NCI-H187 (cell line): ENCODE measurements at places on chromosomes 16 and 17.

- no peak for DNase-seq
Observed at GRCh38 chr17:40815381-40815780, 7.0 kb downstream of the KRT10 start.

GRCh38 chr16:56985288-56985961, 3.9 kb upstream of the NLRC5 start:
- peak; percentile 0 for DNase-seq

DNA sequence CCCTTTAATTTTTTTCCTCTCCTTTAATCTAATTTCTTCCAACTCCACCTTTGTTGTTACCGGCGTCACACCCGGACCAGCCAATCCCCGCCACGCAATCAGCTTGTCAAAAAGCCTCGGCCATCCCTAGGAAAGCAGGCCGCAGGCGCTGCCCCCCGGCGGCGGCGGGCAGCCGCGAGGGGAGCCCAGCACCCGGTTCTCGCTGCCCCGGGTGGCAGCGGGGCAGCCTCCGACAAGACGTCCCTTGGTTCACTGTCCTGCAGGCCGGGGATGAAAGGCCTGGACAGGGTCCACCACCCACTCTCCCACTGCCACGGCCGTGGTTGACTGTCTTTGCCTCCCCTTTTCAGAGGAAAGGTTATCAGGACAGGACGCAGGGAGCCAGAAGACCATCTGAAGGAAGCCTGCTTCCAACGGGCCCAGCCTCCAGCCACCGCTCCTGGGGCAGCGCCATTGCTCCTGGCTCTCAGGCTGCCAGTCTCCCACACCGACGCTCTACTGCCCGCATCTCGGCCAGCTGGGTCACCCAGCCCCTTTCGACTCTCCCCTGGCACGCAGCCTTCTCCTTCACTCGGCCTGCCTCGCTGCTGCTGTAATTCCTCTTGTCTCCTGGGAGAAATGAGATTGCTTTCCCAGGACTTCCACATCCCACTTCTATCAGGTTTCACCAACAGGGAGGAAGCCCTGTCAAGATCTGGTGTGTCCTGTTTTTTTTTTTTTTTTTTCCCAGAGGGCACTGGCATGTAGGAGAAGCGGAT, 2.8 kb upstream of the UBTF start:
- DNase-seq: peak; percentile 30

DNA sequence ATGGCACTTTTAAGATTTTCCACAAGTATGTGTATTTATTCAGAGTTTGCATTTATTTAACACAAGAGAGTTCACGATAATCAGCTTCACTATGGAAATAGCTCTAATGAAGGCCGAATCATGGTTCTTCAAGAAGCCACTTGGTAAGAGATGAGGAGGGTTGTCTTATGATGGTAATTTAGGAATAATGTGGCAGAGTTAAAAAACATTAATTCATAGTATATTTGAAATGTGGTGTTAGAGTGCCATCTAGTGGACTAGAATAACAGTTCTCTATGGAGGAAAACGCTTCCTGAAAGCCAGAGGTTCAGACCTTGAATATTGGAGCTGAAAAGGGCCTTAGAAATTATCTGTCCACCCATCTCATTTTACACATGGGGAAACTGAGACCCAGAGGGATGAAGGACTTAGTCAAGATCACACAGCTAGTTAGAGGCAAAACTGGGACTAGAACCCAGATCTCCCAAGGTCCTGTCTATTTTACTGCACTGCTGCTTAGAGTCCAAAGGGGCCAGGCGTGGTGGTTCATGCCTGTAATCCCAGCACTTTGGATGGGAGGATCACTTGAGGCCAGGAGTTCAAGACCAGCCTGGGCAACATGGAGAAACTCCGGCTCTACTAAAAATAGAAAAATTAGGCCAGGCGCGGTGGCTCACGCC, 33.8 kb upstream of the KPNB1 start:
- DNase-seq: no peak

DNA sequence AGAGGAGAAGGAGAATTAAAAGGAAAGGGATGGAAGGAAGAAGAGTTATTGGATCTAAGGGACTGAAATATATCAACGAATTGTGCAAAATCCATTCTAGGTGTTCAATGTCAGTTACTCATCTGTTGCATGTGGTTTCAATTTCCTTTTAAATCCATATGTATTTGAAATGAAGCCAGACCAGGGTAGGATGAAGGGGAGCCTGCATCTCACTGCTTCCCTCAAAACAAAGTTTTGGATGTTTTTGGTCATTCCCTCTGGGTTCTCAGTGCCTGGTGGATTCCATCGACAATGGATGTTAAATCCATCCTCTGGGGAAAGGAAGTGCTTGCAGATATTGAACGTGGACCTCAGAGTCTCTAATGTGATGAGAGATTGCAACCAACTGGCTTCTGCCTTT, 103.5 kb upstream of the XYLT1 start:
- DNase-seq: no peak

DNA sequence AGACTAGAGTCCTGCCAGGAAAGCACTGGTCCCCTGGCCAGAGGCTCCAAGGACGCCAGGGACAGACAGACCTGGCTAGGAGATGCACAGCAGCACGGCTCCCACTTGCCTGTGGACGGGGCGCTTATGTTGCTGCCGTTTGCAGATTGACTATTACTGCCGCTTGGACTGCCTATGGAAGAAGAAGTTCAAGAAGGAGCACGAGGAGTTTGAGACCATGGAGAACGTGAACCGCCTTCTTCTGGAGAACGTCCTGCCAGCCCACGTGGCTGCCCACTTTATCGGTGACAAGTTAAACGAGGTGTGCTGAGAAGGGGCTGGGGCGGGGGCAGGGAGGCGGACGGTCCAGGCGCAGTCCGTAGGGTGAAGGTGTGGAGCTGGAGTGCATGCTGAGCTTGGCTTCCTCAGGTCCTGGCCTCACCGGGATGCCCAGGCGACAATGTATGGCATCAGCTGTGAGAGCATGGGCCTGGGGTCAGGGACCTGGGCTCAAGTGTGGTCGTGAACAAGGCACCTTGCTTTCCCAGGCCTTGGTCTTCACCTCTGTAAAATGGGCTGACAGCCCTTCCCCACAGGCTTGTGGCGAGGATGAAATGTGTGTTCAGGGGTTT, 45.6 kb downstream of the ADCY7 start:
- DNase-seq: no peak

GRCh38 chr17:41784207-41784744, 2.2 kb downstream of the JUP start:
- no peak for DNase-seq

- DNase-seq: no peak
Observed at GRCh38 chr17:8776881-8777280, 18.5 kb upstream of the SPDYE4 start.

DNA sequence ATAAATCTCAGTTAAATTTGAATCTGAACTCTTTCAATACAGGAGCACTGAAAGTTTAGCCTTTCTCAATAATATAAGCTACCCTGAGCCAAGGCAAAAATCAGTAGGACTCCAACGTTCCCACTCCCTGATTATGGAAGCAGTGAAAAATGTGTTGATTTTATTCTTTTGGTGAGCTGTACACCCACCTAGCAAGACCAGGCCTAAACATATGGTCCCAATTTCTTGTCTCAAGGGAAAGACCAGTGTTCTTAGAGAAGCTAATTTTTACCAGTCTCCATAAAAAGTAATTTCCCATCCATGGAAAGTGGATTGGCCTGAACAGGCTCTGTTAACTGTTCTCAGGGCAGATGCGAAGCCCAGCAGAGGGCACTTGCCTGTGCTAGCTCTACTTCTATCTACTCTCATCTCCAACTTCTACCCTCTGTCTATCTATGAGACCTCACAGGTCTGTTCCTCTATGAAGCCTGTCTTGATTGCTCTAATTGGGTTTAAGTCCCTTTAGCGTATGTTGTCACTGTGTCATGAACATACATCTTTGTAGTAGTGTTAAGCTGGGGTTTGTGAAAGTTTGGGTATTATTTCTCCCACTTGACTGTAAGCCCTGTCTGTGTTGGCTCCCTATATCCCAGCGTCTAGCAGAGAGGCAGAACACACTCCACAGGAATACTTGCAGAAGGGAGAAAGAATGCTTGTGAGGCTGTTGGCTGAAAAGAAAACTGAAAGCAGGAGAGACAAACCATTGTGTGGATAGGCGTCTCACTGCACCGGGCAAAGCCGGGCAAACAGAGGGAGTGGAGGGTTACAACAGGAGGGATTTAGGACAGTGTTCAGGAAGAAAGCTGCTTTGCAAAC, 167.1 kb upstream of the MAF start:
- no peak for DNase-seq

- DNase-seq: no peak
Observed at GRCh38 chr17:68719431-68719830, 118.3 kb upstream of the FAM20A start.

- DNase-seq: no peak
Observed at GRCh38 chr16:67021321-67021720, 7.6 kb upstream of the CBFB start.

DNA sequence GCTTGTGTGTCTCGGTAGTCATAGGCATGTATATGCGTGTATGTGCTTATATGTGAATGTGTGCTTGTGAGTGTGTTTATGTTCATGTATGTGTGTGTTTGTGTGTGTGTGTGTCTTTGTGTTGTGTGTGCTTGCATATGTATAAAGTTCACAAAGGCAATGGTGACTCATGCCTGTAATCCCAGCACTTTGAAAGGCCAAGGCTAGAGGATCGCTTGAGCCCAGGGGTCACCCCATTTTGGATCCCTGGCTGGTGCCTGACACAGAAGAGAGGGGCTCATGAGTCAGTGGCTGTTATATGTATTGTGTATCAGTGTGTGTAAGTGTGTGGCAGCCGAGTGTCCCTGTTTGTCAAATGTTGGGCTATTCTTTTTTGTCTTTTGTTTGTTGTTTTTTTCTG, 69.3 kb downstream of the ABCC1 start:
- no peak for DNase-seq

DNA sequence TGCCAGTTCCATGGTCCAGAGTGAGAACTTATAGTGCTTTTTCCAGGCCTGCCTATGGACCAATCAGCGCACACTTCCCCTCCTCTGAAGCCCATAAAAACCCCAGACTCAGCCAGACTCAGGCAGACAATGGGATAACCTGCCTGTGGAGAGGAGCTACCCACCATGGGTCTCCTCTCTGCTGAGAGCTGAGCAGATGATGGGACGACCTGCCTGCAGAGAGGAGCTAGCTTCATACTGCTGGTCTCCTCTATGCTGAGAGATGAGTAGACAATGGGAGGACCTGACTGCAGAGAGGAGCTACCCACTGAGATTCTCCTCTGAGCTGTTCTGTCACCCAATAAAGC, 144.7 kb downstream of the MYO1D start:
- DNase-seq: no peak

DNA sequence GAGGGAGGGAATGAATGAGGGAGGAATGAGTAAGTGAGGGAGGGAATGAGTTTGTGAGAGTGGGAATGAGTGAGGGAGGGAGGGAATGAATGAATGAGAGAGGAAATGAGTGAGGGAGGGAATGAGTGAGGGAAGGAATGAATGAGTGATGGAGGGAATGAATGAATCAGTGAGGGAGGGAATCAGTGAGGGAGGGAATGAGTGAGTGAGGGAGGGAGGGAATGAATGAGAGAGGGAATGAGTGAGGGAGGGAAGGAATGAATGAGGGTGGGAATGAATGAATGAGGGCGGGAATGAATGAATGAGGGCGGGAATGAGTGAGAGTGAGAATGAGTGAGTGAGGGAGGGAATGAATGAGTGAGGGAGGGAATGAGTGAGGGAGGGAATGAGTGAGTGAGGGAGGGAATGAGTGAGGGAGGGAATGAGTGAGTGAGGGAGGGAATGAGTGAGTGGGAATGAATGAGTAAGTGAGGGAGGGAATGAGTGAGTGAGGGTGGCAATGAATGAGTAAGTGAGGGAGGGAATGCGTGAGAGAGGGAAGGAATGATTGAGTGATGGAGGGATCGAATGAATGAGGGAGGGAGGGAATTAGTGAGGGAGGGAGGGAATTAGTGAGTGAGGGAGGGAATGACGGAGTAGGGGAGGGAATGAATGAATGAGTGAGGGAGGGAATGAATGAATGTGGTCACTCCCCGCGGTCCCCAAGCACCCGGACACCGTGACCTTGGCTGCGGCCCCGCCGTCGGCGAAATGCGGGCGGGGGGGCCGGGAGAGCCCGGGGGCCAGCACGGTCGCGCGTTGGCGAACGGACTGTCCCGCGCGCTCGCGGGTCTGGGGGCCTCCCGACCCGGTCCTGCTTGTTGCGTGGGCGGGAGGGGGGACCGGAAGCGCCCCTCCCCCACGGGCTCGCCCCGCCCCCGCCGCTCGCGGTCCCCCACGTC, 1.1 kb upstream of the UBE2I start:
- no peak for DNase-seq

DNA sequence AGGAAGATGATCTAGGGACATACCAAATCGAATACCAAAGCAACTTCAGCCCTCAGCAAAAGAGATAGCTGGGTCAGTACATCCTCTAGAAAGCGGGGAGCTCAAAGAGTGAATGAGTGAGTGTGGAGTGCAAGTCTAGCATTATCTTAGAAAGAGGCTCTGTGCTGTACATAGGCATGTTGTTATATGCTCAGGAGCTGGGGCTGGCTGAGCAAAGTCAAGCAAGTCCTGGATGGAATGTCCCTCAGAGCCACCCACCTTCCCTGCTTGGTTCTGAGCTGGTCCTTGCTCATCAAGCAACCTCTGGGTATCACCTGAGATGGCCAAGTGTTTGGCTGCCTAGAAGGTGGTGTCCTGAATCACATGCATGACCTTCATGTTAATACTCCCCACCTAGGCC, 4.9 kb upstream of the KLHL11 start:
- no peak for DNase-seq

- DNase-seq: no peak
Observed at GRCh38 chr16:84119368-84119767, 2.6 kb upstream of the MBTPS1 start.

DNA sequence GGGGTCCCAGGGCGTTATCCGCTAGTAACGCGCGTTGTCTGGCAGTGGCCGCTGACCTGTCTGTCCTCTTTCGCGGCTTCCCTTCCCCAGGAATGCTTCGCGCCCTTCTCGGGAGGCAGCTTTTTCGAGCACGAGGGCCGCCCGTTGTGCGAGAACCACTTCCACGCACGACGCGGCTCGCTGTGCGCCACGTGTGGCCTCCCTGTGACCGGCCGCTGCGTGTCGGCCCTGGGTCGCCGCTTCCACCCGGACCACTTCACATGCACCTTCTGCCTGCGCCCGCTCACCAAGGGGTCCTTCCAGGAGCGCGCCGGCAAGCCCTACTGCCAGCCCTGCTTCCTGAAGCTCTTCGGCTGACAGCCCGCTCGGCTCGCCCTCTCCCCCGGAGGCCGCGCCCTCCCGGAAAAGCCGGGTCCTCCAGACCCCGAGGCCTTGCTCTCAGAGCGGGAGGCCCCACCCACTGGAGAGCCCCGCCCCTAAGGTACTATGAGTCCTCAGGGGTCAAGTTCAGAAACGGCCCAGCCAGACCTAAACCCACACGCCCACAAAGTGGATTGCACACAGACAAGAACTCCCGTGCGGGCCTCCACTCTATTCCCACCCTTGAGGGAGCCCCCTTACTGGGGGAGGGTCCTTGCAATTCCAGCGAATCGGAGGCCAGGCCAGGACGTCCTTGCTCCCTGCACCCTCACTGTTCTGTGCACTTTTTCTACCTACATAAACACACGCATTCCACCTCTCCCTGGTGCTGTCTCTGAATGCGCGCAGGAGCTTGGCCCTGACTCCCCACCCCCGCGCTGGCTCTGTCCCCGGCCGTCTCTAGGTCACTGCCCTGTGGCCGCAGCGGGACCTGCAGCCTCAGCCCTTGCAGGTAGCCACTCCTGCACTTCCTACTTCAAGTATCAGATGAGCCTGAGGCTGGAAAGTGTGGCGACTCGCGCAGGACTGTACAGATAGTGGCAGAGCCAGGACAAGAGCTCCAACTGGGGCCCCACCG, 5.4 kb upstream of the SLC5A2 start:
- no peak for DNase-seq
